ENCODE measurements at places on chromosomes 5 and 9.
A peak's percentile ranks its signal among the peaks of the same experiment; 100 is the strongest.

DNA sequence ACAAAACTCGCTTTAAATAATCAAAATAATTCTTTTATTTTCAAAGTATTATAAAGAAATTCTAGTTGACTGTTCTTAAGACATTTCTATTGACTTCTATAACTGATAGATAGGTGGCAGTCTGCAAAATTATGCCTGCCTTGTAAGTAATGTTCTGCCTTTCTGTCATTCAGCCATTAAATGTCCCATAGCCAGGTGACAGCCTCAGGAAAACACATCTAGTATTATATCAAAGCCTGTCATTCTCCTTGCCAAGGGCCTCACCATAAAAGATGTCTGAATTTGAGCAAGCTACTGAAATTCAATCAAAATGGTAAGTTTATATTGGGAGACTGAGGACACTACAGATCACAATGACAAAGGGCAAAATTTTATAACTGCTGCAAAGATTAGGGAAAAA lies 170.4 kb upstream of the COX7C start:
- no peak for DNase-seq

DNA sequence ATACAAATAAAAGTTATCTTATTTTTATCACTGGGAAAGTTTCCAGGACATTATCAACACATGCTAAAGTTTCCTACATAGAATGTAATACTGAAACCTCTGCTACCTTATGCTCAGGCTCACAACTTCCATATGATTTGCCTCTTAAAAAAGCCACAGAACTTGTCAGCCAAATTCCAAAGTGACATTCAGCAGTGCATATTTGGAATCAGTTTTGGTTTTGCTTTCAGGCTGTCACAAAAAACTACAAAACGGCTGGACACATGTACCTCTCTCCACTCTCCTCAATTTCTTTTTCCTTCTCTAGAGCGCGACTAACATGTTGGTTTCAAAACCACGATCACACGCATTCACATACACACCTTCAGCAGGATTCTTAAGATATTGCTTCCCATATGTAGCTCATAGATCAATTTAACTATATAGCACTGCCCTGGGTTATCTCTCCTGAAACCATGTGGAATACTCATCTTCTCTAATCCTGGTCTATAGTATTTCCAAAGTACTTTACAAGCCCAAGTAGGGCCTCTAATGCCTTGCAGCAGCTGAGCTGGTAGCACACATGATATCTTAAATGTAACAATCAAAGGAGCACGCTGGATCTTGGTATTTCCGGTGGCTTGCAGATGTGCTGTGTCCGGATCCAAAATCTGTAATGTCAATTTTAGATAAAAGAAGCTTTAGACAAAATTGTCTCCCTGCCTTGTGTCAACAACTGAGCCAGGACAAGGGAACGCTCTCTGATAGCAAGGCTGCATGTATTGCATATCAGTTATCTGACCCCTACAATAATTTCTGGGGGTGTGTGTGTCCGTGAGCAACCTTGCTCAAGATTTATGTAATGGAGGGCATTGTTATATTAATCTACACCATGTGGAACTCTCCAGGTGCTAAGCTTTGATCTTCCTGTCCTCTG lies 203.2 kb downstream of the DMRT2 start:
- no peak for DNase-seq

DNA sequence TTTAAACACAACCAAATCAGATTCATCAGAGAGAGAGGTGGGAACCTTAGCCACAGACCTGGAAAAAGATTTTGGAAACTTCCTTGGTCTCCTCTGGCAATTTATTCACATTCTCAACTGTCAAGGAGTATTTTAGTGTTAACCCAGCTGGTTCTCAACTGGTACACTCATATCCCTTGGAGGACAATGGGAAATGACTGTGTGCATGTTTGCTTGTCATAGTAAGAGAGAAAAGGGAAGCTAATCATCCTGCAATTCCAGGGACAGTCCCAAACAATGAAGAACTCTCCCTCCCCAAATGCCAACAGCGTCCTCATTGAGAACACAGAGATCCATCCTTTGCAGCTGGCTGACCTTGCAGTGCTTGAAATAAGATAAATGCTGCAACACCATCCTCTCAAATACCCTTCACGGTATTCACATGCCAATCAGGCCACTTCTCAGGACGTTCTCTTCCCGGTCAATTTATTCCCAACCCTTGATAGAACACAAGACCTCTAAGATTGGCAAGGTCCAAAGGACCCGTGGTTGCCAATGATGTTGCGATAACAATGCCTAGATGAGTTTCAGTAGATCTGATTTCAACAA lies 75.5 kb downstream of the EPB41L4B start:
- DNase-seq: no peak

GRCh38 chr5:173789031-173789920 lies 98.9 kb upstream of the CPEB4 start:
- peak; percentile 62 for DNase-seq

DNA sequence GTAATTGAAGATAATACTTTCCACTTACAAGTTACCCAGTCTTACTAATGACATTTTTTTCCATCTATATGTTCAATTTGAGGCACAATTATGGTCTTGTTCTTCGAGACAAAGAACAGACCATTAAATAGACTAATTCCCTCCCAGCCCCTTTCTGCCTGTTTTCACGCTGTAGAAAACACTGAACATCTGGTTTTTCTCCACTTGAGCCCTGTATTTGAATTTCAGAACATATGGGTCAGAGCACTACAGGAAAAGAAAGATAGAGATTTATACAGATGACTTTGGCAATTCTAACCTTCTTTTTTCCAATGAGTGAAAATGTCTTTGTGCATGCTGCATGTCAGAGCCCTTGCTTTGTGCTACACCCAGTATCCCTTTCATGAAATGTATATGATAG lies 506.9 kb downstream of the LRRC70 start:
- no peak for DNase-seq

DNA sequence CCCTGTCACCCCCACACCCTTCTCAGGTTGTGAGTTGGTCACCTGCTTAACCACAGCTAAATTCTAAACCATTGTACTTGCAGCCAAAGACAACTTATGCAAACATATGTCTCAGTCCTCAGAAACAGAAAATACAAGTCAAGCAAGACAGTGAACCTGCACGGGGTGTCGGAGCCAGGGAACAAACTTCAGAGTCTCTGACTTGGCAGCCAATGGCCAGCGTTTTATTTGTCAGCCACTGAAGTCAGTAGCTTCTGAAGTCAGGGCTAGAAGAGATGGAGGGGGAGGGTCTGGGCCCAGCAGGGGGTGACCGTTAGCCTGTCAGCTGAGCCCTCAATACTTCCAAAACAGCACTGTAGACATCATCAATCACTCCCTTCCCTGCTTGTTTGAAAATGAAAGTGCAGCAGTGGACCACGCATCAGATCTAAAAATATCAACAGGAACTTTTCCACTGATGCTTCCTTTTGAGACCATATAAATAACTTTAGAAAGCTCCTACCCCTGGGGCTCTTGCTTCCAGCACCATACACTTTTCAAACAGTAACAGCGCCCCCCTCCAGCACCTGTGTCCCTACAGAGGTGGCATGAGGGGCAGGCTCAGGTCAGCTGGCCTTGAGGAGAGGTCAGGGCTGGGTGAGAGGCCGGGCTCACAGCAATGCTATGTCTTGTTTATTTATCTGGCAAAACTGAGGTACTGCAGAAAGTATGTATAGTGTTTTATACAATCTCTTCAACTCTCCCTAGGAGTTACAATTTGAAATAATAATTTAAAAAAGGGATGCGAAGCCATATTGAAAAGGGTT lies 142.5 kb downstream of the ACER2 start:
- DNase-seq: no peak

GRCh38 chr5:139422307-139422893 lies 16.9 kb downstream of the DNAJC18 start:
- DNase-seq: peak; percentile 84

- no peak for DNase-seq
Measured at GRCh38 chr9:111983484-111983908, 86.9 kb downstream of the UGCG start.

GRCh38 chr9:37758747-37759146 lies 5.1 kb downstream of the TRMT10B start:
- no peak for DNase-seq

- DNase-seq: no peak
Measured at GRCh38 chr5:8473827-8474568, 605.0 kb downstream of the MTRR start.

DNA sequence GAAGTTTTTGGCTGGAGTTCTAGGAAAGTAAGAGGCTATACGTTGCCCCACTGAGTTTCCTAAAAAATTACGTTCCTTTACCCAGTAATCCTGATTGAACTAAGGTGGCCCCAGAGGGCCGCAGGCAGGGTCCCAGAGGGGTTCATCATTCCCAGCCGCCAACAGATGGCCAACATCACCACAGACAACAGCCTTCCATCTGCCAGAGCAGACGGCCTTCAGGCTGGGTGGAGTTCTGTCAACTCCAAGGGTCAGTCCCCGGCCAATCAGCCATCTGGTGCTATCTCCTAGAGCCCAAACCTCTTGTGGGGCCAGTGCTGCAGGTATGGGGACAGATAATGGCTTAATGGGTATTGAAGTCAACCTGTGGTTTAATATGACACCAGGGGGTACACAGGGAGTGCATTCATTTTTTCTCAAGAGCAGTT lies 30.4 kb downstream of the TBC1D2 start:
- DNase-seq: no peak

- peak; percentile 88 for DNase-seq
Measured at GRCh38 chr5:168404365-168404764, 81.9 kb upstream of the RARS1 start.

DNA sequence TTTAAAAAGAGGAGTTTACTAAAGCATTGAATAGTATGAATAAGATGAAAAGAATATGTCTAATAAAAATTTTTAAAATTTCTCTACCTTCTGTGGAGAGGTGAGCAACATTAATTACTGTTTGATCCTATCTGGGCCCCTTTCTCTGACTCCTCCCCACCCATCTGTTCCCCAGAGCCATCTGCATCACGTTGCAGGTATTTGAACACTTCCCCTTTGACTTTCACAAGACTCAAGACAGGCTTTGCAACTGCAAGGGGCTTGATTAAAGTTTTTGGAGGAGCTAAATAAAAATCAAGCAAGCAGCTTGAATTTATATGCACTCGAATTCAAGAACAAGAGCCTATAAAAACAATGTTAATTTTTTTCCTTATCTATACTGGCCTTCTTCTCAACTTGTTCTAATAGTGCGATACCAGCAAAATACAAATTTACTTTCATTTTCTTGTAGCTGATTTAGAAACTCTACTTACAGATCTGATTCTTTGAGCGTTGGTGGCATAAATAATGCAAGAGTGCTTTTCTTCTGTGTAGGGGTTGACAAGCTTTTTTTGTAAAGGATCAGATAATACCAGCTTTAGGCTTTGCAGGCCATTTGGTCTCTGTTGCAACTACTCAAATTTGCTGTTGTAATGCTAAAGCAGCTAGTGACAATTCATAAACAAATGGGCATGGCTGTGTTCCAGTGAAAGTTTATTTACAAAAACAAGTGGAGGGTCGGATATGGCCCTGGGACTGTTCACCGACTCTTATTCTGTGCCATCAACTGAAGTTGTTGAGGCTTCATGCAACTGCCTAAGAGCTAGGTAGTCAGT lies 21.2 kb downstream of the TXNDC8 start:
- DNase-seq: no peak
